ENCODE measurements at places on chromosomes 2 and 18. TPM values are rescaled to one million over a fixed set of nuclear protein-coding genes. Genes with fewer than 3 reads are reported as not detected.

GRCh38 chr2:100865816-100866460 lies 46.0 kb downstream of the NPAS2 start:
- DNase-seq, result no peak

DNA sequence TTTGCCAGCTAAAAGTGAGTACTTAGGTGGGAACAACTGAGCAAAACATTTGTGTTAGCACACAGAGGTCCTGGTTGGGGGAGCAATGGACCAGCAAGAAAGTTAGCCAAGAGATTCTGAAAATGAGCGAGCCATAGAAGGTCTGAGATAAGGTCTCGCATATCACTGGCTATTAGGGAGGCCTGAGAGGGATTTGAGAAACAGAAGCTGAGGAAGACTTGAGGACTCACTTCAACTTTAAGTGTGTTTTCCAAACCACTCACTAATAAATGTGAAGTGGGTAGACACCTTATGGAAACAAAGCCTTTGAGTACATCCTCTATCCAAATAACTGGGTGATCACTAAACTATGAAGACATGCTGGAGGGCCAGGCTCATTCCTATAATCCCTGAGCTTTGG lies 958.5 kb downstream of the DPP10 start:
- no peak for DNase-seq

- DNase-seq, result no peak
These were observed 312.5 kb upstream of the NRP2 start for GRCh38 chr2:205369813-205370212.

GRCh38 chr2:129255610-129256313 lies 723.7 kb upstream of the RAB6C start:
- no peak for DNase-seq

- DNase-seq, result no peak
These were observed 179.3 kb downstream of the GLI2 start for GRCh38 chr2:120914839-120915521.

DNA sequence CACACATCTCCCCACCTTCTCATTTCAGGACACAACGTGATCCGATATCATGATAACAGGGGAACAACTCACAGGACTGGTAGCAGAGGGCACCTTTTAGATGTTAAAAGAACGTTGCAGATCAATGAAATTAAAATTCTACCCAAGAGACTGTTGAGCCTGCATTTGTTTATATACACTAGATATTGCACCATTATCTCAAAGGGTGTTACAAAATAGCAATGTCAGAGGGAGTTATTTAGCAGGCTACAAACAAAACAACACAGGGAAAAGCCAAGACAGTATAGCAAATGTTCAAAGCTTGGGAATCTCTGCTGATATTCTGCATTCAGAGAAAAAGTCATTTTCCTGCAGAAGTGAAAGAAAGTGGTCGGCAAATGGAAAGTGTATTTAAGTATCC lies 139.5 kb downstream of the MYO5B start:
- DNase-seq, result no peak

DNA sequence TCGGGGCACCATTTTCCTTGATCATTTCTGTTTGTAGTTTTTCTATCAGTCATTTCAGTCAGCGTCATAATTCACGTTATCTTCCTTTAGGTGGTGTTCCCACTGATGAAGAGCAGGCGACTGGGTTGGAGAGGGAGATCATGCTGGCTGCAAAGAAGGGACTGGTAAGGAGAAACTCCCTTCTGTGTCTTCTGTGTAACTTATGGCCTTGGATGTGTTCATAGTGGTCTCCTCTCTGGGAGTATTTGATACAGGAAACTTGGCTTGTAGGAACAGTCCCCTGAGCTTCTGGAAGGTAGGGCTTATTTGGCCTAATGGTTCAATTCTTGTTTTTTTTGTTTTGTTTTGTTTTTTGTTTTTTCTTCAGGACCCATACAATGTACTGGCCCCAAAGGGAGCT lies 1.1 kb downstream of the COX5B start:
- no peak for DNase-seq

- DNase-seq, result no peak
These were observed 32.5 kb downstream of the MERTK start for GRCh38 chr2:111930875-111931274.

GRCh38 chr2:26555246-26556133 lies 77.6 kb upstream of the OTOF start:
- no peak for DNase-seq

DNA sequence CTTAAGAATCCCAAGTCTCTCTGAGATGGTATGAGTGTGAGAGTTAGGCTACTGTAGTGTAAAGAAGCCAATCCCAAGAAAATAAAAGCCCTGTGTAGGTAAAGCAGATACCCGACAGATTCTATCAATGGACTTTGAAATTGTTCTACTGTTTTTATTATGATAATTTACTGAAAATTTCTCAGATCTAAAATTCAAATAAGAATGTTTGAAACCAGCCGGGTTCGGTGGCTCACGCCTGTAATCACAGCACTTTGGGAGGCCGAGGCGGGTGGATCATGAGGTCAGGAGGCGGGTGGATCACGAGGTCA lies 208.3 kb upstream of the SPRED2 start:
- no peak for DNase-seq

DNA sequence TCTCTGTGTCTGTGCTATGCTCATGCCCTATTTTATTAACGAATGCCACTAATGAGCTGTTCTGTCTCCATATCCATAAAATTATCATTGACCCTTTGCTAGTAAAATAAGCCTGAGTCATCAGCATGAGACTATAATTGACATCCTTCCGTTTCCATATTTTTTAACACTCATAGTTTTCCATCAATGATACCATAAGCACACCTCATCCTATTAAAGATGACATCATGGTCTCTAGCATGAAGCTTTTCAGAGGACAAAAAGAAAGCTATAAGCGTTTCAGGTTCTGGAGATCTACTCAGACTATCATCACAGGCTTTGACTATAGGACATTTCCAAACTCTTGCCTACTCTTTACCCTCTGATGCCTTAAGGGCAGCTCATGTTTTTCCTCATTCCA lies 1.2 kb upstream of the DSC2 start:
- no peak for DNase-seq

GRCh38 chr2:28955467-28955866 lies 25.6 kb upstream of the TOGARAM2 start:
- no peak for DNase-seq

DNA sequence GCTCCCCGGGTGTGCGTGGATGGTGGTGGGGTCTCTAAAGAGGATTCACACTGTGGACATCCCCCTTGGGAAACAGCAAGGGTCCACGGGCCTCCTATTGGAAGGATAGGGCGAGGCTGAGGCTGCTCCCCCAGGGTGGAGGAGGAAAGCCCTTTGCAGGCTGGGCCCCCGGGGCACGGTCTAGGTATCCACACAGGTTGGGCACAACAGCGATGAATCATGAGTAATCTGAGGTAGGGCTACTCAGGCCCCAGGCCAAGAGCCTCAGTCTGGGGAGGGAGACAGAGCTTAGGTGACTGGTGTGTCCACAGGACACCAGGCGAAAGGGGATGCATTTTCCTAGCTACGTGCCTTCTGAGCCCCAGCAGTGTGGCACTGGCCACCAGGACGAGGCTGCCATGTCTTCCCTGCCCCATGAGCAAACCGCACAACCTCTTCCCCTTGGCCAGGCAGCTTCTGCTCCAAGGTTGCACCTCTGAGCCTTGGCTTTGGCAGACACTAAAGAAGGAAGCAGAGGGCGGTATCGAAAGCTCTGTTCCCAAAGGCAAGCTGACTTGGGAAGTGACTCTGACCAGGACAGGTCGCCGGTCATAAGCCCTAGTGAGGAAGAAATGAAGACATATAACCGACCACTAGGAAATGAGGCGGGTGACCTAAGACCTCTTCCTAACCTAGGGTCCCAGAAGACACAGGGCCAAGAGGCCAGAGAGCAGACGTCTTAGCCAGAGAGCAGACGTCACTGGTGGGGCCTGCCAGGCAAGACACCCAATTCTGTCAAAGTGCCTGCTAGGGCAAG lies 14.6 kb upstream of the SEMA4C start:
- DNase-seq, result no peak

- DNase-seq, result no peak
These were observed 5.8 kb upstream of the D2HGDH start for GRCh38 chr2:241728627-241729026.

The CD8B gene
- not detected for total RNA-seq

The FAP gene
- total RNA-seq, result 47.1 TPM

The SPHKAP gene
- total RNA-seq, result not detected

The ADAM23 gene
- 6.9 TPM for total RNA-seq

The SOX11 gene
- total RNA-seq, result 46.2 TPM

The CNGA3 gene
- not detected for total RNA-seq

The SKOR2 gene
- total RNA-seq, result not detected
